ENCODE measurements at places on chromosomes 13 and 19.
A peak's percentile ranks its signal among the peaks of the same experiment; 100 is the strongest.

- no peak for DNase-seq
Measured at GRCh38 chr19:5806133-5806489, 1.2 kb downstream of the NRTN start.

- DNase-seq = no peak
Measured at GRCh38 chr13:50378509-50379044, 363.3 kb downstream of the KCNRG start.

DNA sequence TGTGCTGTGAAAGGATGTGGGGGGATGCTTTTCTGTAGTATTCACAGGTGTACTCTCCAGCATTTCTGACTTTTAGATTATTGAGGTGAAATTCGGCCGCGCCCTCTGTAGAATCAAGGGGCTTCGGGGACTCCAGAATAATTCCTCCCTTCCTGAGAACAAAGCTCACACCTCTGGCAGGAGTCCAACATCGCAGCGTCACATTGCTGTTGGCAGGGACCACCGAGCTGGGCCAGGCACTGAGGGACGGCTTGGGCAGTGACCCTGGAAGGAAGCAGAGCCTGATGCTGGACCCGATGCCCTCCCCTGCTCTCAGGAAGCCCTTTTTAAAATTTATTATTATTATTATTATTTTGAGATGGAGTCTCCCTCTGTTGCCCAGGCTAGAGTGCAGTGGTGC, 6.3 kb downstream of the TARM1 start:
- DNase-seq = no peak

DNA sequence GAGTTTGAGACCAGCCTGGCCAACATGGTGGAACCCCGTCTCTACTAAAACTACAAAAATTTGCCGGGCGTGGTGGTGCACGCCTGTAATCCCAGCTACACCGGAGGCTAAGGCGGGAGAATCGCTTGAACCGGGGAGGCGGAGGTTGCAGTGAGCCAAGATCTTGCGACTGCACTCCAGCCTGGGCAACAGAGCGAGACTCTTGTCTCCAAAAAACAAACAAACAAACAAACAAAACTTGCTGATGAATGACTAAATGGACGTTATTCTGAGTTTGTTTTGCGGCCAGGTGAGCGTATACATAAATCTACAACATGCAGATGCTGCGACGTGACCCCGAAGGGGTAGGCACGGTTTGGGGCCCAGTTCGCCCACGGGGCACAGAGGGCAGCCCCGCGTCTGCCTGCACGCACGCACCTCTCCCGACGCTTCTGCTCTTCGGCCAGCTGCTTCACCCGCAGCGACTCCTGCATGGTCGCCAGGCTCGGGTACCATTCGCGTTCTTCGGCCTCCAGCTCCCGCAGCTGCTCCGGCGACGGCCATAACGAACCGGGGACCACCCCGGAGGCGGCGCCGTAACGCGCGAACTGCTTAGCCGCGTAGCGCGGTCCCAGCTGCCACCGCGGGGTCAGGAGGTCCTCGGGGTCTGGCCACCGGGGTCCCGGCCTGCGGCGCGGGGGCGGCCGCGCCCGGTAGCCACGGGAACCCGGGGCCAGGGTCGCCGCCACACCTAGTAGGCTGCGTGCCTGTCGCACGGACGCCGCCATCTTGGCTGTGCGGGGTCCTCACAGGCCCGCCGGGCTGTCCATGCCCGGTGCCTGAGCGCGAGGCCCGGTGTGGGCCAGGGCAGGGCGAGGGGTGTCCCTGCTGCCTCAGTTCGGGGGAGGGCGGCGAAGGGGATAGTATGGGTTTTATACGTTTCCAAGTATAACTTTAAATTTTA, at the start of gene GADD45GIP1:
Gene GADD45GIP1 (minus strand): TSS at position 778 of the 943 bp plus-strand sequence. CDS start 11 bp downstream, at position 767.
- DNase-seq = peak; percentile 55

GRCh38 chr13:63855457-63856118, 2439.9 kb upstream of the PCDH20 start:
- no peak for DNase-seq

GRCh38 chr19:16915135-16915534, 26.3 kb downstream of the F2RL3 start:
- DNase-seq = no peak

DNA sequence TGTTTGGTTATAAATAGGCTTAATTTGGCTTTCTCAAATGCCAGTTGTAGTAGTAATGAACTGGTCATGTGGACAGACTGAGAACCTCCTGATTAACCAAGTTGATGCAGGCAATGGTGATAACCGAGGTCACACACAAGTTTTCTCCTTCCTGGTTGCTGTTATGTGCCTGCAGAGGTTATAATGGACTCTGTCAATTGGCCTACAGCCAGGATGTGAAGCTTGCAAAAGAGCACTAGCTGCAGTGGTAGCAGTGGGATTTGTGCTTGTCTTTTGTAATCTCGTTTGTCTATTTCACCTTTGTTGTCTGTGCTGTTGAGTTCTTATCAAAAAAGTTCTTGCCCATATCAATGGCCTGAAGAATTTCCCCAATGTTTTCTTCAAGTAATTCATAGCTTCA, 20.6 kb downstream of the OR10H3 start:
- no peak for DNase-seq

- DNase-seq = no peak
Measured at GRCh38 chr19:39160523-39160861, 34.9 kb downstream of the PAK4 start.

- no peak for DNase-seq
Measured at GRCh38 chr19:18526316-18526715, 4.4 kb upstream of the ELL start.

GRCh38 chr13:106337096-106337850, 198.2 kb downstream of the EFNB2 start:
- DNase-seq = no peak

DNA sequence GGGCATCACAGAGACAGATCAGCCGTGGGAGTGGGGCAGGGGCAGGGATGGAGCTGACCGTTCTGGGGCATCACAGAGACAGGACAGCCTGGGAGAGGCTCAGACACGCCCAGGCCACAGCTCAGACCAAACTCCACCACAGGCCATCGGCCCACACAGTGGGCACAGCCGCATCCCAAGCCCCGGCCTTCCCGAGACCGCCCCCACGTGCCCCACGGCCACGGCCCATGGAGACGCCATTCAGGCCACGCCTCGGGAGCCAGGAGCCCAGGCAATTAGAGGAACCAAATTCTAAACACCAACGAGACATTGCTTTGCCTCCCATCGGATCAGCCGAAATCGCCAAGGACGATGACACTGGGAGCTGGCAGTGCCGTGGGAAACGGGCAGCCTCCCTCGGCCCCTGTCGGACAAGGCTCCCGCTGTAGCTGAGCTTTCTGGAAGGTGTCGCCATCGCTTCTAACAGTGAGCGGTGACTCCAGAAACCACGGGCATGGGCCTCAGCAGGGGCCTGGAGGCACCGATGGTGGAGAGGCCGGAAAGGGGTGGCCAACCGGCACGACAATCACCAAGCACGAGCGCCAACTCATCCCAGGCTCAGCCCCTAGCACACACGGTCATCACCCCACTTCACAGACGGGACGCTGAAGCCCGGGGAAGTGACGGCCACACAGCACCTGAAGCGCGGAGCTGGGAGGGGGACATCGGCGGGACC, 2.4 kb downstream of the PIP5K1C start:
- no peak for DNase-seq

- no peak for DNase-seq
Measured at GRCh38 chr13:35723821-35724220, 247.3 kb upstream of the MAB21L1 start.

GRCh38 chr13:37526710-37527473, 71.7 kb downstream of the POSTN start:
- DNase-seq = no peak

DNA sequence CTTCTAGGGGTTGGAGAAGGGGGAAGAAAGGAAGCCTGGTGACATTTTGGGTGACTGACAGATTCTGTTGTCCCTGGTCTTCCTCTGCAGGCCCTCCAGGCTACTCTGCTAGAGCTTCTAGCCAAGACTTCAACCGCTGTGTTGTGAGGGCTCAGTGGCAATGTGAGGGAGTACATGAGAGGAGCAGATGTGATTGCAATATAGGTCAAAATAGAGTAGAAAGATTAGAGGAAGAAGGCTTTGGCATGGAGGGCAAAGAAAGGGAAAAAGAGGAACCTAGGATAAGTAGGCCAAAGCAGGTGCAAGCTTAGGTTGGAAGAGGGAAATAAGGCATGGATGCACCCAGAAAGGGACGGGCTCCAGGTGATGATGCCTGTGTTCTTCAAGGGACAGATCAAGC, 216.9 kb downstream of the RGCC start:
- no peak for DNase-seq

DNA sequence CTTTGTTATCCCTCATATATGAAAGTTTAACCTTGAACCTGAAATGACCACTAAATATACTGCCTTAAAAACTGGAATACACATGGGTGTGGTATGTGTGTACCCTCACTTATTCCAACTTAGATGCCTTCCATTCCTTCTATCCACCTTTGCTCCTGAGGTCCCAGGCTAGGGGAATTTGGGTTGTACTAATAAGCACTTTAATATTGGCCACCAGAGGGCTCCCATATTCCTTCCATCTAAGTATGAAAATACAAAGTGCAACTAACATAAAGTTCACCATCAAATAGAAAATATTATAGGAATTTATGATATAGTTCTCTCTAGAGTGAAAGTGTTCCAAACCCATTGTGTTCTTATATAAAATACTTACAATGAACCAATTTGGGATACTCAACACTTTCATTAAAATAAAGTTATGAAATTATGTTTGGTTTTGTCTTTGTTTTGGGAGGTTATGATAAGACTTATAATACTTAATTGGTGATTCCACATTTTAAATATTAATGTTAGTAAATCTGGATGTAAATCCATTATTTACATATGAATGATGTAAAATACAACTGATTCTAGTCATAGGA, 62.3 kb downstream of the ITGBL1 start:
- no peak for DNase-seq

GRCh38 chr13:87810920-87811344, 139.8 kb downstream of the SLITRK5 start:
- no peak for DNase-seq

DNA sequence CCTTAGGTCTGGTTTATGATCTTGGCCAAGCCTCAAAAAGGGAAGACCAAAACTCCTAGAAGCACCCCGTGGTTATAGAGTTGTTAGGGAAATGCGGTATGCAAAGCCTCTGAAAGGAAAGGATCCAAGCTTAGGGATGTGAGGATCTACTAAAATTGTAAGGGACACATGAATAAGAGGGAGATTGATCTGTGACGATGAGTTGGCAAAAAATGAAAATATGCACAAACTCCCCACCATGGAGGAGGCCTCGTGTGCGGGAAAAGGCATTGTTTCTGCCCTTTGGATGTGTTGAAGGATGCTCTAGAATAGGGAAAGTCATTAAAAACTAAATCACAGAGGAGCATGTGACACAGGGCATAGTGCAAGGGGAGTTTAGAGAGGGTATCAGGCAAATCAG, 88.7 kb upstream of the UBL3 start:
- DNase-seq = no peak

DNA sequence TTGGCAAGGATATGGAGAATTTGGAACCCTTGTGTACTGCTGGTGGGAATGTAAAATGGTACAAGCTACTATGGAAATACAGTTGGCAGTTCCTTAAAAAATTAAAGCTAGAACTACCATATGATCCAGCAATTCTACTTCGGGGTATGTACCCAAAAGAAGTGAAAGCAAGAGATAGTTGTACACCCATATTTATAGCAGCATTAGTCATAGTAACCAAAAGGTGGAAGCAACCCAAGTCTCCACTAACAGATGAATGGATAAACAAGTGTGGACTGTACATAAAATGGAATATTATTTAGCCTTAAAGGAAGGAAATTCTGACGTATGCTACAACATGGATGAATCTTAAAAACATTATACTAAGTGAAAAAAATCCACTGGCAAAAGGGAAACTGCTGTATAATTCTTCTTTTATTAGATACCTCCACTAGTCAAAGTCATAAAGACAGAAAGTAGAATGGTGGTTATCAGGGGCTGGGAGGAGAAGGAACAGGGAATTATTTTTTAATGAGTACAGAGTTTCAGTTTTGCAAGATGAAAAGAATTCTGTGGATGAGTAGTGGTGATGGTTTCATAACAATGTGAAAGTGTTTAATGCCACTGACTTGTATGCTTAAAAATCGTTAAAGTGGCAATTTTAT, 141.6 kb downstream of the RXFP2 start:
- no peak for DNase-seq

DNA sequence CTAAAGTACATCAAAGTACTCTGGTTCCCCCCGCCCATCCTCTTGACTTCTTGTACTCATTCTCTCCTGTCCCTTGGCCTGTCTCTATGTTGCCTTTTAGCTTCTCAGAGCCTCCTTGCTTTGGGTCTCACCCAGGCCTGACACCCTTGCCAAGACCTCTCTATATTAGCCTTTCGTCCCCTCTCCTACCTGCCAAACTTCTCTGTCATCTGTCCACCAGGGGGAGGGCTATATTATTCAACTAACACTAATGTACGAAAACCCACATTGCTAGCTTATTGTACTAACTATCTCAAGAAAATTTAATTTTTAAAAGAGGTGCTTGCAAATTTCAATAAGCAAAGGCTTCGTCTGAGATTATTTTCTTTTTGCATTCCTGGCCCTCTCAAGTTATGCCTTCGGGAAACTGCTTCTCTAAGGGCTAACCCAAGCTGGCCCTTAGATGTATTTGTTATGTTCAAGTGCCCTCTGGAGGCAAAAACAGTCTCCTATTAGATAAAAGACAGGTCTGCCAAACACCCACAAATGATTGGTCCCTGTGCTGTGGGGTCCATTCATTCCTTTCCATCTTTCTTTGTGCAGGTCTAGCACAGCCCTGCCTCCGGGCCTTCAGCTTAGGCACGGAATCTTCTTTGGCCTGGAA, 6.3 kb upstream of the MRPS31 start:
- no peak for DNase-seq

- no peak for DNase-seq
Measured at GRCh38 chr19:18415178-18415867, 3.9 kb upstream of the SSBP4 start.

DNA sequence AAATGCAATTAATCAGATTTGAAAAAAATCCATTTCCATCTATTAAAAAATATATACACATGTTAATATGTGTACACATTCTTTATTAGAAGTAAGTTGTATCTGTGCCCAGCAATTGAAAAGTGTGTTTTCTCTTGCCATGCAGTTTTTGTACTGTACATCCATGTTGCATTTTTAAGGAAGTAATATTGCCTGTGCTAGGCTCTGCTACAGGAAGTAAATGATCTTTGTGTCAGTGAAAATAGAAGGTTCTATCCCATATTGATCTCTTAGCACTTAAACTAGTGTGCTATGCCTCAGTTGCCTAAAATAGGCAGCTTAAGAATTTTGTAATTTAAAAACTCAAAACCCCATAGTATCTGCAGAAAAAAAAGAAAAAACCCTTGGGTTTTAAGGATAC, 122.5 kb downstream of the CDK8 start:
- DNase-seq = no peak

GRCh38 chr19:45584332-45585157, at the start of gene OPA3:
Gene OPA3 (minus strand): TSS chr19:45584802. CDS start chr19:45584764, 38 bp downstream.
- DNase-seq = peak; percentile 95

- DNase-seq = no peak
Measured at GRCh38 chr13:111093136-111093535, 22.0 kb upstream of the ARHGEF7 start.

Data from cerebellar nuclear complex (tissue), 1 donor.